Esophagus squamous epithelium (tissue), 5 donors: ENCODE measurements at places on chromosomes 2 and 18.

- peak; percentile 12 for DNase-seq
Observed at GRCh38 chr2:230602562-230603230, 109.9 kb upstream of the CAB39 start.

DNA sequence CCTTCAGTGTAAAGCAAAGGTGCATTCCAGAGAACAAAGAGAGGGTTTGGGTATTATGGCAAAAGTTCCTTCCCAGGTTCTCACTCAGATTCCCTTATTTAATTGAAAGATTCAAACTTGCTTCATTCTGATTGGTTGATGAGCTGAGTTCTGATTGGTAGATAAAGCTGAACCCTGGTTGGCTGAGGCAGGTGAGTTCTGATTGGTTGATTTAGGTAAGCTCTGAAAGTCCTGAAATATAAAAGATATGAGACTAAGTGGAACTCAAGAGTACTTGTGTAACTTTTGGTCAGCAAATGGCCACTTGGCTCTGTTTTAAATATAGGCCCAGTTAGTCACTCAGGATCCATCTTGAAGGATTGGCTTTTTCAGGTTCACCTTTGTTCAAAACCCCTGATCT lies 99.8 kb upstream of the FBXO11 start:
- no peak for DNase-seq

DNA sequence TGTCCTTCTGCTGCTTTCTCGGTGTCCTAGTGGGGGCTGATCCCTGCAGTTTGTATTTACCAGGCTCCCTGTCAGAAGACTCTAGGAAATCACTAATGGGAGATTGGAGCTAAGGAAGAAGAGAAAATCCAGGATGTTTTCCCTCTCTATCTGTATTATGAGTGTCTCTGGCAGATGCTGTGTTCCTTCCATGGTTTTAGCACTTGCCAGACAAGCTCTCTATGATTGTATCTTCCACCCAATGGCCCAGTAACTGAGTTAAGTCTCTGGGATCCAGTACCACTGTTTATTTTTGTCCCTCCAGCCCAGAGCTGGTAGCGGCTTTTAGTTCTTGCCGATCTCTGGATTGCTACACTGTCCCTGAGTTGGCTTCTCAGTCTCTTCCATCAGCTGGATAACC lies 494.8 kb upstream of the SLC39A10 start:
- no peak for DNase-seq

GRCh38 chr2:227301523-227301922 lies 23.5 kb upstream of the MFF start:
- no peak for DNase-seq

DNA sequence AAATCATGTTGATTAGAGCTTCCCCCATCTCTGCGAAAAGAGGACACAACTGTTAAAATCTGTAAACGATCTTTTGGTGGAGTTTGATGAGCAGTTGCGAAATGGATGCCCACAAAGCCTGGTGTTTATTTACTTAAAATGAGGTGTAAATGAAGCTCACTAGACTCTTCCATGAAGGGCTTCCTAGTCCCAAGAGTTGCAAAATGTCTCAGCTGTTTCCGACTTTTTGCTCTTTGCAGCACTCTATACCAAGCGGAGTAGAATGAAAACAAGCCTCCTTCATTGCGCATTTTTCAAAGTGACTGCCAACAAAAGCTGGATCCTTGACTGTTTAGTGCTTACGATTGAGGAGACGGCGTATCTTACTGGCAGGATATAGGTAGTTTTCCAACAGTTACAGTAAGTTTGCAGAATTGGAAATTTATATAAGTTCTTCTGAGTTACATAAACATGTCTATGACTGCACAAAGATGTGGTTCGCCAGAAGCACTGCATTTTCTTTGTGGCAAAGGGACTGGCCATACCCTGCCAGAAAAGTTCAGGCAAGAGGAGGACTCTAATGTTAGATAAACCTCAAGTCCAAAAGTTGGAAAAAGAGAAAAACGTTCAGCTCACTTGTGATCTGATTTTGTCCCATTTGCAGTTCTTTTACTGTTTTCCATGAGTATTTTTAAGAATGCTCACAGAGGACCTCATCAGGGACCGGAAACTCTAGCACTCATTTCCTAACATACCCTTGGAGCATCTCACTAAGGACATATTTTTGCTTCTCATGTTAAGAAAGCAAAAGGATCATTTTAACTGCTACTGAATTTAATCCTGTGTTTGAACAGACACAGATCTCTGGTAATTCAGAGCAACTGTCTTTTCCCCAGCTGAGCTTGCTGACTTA lies 42.7 kb downstream of the COLEC12 start:
- no peak for DNase-seq

GRCh38 chr18:2715990-2716389 lies 60.5 kb downstream of the SMCHD1 start:
- no peak for DNase-seq

- no peak for DNase-seq
Observed at GRCh38 chr2:11647834-11648600, 22.0 kb downstream of the NTSR2 start.

DNA sequence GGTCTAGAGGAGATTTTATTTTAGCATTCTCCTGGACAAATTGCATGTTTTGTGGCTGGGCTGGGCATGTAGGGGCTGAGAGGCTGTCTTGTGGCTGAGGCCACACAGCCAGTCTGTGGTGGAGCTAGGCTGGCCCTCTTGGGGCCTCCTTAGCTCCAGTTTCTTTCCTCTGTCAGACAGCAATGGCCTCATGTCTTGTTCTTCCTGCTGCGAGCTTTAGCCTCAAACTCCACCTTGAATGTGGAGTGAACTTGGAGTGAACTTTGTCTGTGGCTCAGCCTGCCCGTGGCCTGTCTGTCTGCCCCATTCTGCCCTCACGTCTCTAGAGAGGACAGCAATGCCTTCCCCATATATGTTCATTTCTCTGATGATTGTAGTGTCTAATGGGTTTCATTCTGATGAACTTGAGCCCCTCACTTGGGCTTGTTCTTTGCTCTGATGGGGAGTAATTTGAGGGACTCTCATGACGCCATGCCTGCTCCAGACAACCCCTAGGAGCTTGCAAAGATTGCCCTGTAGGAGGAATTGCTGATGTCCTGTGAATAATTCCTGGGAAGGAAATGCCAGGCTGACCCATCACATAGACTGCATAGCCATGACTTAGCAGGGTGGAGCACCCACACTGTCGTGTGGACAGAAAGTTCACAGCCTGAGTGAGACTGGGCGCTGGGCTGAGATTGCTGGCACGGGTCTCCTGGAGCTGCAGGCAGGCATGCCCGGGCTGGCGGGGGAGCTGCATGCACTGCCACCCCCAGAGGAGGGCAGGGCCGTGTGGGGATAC lies 42.6 kb downstream of the ASAP2 start:
- DNase-seq = no peak

DNA sequence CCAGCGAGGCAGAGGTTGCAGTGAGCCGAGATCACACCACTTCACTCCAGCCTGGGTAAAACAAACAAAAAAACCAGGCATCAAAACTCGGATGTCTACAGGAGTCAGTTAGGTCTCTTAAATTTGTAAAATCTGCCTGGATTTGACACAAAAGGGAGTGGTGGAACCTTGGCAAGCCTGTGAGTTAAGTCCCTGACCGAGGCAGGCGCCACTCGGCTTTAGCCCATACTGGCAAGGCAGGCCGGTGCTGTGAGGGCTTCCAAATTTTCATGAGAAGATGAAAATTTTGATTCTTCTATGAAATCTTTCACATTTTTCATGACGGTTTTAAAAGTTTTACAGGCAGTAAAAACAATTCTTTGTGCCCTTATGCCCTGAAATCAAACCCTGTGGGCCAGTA lies 165.8 kb downstream of the FMNL2 start:
- DNase-seq = no peak

DNA sequence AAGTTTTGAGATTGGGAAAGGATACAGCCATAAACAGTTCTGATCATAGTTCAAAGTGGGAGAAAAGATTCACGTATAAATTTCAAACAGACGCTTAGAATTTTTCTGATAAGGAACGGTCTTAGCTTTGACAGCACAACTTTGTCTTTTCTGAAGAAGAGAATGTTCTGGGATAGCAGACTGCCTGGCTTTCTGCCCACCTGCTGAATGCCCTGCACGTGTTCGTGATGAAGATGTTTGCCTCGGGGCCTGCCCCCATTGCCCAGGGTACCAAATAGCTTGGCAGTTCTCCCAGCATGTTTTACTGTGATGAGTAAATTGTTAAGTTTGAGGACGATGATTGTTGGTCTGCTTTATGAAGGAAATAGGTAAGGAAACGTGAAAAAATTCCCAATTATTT lies 4.6 kb downstream of the MRPL33 start:
- DNase-seq = no peak

DNA sequence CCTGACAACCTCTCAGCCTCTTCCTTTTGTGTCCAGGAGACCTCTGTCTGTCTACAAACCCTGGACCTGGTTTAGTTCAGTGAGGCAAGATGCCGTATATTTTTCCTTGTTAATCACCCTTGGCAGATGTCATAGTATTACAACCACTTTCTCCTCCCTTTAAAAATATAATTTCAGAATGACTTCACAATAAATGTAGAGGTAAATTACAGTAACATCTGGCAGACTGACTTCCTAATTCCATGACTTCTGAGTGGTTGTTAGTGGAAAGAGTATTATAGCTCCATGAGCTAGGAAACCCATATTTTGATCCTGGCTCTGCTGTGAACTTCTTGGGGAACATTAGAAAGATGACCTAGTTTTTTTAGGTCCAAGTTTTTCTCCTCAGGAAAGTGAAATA lies 39.5 kb downstream of the SPATS2L start:
- DNase-seq = no peak

DNA sequence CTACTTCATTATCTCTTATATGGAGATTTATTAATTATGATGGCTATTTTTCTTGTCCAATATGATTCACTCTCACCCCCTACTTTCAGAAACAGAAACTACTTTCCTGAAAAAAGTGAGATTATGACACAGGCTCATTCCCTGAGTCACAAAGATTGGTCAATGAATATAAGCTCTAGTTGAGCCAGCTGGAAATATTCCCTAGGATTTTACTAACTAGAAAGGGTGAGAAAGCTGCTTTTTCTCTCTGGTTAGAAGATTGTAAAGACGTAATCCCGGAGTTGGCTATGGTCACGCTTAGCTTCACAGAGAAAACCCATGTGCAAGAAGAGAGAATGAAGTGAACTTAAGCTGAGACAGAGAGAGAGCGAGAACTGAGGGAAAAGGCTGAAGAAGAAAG lies 223.7 kb upstream of the SMAD7 start:
- no peak for DNase-seq

GRCh38 chr2:159256159-159256558 lies 30.3 kb downstream of the WDSUB1 start:
- no peak for DNase-seq

DNA sequence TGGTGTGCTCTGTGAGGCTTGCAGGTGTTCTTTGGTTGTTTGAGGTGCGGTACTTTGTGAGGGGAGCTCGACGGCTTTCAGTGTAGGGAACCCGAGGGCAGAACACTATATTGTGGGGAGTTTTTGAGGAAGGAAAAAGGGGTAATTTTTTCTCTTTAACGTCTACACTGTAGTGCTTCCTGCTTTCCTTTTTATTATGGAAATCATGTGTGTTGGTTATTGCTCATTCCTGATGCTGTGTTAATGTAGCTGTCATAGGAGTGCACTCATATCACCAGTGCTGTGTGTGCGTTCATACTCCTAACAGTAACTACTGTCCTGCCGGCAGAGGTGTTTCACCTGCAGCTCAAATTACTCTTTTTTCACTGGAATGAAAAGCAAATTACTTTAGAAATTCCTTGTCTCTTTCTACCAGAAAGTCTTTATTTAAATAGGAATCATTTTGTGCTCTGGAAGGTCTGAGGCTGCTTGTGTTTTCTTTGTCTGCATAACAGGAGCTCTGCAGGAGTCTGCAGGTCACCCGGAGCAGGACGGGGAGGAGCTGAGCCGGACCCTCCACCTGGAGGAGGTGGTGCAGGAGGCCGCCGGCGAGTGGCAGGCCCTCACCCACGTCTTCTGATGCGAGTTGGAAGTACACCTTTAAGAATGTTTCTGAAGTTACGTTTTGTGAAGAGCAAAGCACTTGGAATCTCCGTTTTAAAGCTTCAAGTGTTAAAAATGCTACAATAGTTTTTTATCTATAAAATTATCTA lies 145.5 kb downstream of the ZNF236 start:
- DNase-seq = no peak

DNA sequence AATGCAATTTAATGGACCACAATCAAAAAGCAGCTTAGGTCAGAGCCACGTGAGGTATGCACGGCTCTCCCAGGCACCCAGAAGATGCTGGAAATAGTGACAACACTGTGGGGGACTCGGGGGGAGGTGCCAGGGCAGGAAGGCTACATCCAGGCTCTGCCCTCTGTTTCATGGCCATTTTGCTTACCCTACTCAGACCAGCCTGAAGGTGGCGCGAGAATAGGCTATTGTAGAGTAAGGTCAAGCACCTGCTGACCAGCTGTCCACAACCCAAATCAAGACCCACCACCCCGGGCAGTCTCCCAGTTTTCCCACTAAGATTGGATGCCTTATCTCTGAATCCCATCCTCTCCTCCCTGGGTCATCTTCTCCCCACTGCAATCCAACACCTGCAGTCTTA lies 115.7 kb downstream of the VIT start:
- DNase-seq = no peak

DNA sequence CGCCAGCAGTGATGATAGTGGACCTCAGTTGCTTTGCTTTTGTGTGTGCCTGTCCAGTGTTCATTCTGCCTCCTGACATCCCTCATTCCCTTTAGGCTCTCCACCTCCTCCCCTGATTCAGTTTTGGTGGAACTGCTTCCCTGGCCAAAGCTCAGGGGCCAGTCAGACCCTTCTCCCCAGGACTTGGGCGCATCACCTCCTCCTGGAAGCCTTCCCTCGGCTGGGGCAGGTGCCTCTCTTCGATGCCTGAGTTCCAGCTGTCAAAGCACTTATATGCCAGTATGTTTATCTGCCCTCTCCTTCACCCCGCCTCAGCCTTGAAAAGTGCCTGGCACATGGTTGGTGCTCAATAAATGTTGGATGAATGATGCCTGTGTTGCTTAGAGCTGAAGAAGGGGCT lies 11.5 kb downstream of the NMUR1 start:
- DNase-seq = no peak

DNA sequence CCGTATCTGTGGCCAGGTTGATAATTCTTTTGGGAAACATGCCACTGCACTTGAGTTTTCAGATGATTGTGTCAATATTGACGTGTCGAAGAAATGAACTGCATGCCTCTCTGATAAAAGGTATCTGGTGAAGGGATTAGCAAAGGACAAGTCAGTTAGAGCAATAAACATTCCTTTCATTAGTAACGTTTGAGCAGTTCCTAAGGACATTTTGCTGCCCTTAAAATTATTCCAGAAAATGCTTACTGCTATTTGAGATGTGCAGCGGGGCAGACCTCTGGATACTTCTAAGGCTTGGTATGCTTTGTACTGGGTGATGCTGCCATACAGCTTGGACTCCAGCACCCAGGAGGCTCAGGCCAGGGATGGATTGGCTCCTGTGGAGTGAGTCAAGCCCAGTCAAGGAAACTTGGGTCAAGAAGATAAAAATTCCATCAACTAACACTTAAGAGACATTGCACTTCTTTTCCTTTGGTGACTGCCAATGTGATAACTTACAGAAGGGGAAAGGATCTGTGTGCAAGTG lies 166.7 kb downstream of the FHOD3 start:
- no peak for DNase-seq
